ENCODE measurements at places on chromosomes 3 and 15.
A peak's percentile ranks its signal among the peaks of the same experiment; 100 is the strongest.

DNA sequence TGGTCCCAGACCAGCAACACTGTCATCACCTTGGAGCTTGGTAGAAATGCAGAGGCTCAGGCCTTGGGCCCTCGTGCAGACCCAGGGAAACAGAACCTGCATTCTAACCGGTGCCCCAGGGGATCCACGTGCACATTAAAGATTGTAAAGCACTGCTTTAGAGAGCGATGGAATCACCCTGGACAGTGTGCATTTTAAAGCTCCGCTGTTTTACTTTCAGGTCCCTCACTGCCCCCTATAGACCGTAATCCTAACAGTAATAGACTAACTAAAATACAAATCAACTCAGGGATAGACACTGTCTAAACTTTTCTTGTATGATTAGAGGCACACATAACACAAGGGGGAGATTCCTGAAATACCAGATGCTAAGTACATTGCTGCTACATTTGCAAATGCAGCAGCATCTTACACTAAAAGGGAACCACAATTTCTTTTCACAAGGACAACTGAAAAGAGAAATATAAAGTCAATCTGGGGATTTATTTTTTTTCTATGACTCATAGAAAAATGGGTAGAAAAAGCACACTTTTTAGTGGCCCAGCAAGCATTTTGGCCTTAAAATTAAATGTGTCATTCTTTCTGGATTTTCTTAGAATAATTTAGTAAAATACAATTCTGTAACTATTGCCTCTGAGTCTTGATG lies 10.5 kb upstream of the SH3GL3 start:
- DNase-seq, result no peak

DNA sequence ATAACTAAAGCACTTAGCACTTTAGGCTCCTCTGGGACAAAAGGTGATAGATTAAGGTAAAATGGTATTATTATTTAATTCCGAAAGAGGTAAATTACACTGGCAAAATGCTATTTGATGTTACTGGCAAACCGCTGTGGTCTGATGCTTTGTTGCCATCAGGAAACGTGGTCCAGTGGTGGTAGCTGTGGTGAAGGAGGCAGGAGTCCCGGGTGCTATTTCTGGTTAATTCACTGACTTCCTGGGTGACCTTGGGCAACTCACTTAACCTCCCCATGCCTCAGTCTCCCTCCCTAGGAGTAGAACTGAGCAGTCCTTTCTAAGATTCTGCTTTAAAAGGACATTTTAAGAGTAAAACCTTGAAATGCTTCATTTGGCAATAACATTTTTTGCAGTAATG lies 233.4 kb downstream of the ZPLD1 start:
- no peak for DNase-seq

GRCh38 chr3:100761211-100761942 lies 52.1 kb downstream of the TFG start:
- no peak for DNase-seq

DNA sequence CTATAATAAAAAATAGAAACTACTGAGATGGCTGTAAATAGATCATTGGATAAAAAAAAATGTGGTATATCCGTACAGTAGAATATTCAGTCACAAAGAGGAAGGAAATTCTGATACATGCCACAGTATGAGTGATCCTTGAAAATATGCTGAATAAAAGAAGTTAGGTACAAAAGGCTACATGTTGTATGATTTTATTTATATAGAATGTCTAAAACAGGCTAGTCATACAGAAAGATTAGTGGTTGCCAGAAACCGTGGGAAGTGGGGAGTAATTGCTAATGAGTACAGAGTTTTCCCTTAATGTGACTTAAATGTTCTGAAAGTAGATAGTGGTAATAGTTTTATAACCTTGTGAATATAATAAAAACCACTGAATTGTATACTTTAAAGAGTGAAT lies 24.9 kb upstream of the FAH start:
- DNase-seq, result no peak

DNA sequence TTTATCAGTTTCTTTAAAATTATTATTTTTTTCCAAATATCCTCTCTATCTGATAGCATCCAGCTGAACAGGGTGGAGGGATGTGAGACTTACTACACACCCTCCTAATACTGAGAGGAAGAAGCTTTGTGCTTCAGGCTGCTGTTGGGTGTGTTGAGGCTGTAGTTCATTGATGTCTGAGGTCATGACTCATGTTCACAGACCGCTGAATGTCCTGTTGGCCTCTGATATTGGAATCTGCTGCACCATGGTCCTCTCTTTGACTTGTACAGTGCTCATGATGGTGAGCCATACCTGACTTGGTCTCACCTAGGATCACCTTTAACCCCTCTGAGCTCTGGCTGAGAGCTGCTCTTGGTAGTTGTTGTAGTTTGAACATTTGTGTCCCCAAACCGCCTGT lies 302.9 kb downstream of the SATB1 start:
- no peak for DNase-seq

- DNase-seq, result no peak
Observed at GRCh38 chr3:135576751-135577150, 388.8 kb upstream of the PPP2R3A start.

DNA sequence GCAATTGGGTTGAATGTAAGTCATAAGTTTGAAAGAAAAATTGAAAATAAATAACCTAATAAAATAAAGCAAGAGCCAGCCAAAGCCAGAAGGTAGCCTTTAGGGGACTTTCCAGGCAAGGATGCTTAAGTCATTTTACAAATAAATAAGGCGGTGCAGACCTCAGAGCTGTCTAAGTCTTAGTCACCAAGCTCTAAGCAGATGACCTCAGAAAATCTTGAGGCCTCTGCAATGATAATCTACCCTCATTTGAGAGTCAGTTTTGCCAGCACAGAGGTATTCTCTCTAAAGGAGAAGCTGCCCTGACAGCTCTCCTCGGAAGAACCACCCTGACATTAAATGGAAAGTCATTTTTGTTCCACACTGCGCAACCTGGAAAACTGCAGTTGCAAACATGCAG lies 113.9 kb downstream of the OXNAD1 start:
- DNase-seq, result no peak

- no peak for DNase-seq
Observed at GRCh38 chr15:84826369-84826823, 9.2 kb downstream of the ALPK3 start.

GRCh38 chr15:78000091-78000926 lies 77.2 kb downstream of the TBC1D2B start:
- peak; percentile 45 for DNase-seq

DNA sequence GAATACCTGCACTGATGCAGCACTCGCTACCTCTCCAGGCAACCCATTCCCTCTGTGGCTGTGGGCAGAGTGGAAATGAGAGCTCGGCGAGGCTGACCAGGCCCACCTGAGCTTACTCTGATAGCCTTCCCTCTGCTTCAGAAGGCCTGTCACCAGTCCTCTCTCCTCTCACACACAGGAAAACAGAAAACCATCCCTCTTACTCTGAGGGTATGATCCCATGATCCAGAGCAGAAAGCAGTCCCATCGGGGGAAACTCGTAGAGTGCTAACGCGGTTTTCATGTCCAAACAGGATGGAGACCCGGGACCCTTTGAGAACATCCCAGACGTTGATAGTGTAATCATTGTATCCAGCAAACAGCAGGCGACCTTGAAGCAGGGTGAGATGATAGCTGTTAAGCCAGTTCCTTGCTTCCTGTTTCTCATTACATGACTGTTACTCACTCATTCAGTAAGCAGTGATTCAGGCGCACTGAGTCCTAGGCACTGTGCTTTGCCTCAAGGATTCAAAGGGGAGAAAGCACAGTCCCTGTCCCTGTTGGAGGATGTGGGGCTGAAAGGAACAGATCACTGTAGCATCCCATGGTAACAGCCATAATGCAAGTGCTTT lies 11.8 kb upstream of the BCL2L10 start:
- no peak for DNase-seq

GRCh38 chr3:30913176-30913575 lies 18.7 kb upstream of the GADL1 start:
- no peak for DNase-seq

DNA sequence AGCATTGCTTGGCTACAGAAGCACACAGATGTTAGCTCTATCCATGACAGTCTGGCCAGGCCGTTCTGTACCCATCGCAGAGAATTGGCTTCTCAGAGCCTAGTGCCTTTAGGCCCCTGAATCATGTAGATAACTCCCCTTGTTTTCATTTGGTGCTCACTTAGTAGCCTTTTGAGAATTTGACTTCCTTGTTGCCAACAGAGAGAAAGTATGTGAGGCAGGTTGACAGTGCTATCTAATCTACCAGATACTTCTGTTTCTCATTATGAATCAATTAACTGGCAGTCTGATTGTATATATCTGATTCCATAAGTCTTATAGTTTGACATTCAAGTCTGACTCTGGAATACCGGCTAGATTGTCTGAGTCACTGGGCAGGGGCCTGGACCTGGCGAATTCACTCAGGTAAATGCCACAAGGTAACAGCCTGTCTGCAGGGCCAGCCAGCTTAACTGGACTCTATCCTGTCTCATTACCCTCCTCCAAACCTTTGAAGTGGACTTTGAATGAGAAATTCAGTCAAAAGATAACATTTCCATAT lies 160.2 kb downstream of the GHSR start:
- no peak for DNase-seq

DNA sequence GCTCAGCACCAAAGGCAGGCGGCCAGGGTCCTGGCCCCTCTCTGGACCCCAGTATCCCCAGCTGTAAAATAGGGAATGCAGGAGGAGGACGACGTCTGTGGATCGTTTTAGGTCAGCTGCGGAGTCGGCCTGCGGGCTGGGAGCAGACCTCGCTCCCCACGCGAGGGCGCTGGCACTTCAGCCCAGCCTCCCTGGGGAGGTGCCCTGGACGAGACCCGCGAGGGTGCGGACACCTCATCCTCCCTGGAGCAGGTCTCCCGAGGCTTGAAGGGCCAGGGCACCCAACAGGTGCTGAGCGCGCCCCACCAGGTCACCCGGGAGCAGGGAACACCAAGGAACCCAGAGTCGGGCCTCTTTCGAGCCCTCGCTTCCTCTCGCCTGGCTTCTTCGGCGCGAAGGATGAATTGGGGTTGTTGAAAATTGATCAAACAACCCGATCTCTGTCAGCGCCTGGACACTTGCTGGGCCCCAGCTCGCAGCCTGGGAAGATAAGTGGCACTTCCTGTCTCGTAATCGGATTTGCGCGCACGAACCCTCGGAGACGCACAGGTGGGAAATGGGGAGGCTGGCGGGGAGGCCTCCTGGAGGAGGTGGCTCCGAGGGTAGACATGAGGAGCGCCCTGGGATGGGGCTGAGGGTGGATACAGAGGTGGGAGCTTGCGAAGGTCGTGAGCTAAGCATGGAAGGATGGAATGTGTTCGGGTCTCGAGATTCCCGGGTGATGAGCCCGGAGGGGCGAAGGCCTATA lies 588 bp upstream of the VIPR1 start:
- no peak for DNase-seq

GRCh38 chr3:86410587-86410986 lies 580.4 kb downstream of the VGLL3 start:
- DNase-seq, result no peak

DNA sequence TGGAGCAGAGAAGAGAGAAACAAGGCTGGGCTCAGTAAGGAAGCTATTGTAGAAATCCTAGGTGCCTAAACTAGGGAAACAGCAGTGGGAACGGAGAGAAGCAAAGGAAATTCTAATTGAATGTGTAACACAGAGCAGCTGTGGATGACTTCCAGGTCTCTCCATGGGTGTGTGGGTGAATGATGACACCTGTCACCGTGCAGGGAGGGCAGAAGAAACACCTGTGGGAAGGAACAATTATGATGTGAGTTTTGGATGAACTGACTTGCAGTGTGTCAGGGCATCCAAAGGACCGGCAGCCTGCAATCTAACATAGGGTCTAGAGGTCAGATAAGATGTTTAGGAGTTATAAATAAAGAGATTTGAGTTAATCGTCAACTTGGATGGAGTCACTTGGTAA lies 144.2 kb downstream of the RYR3 start:
- no peak for DNase-seq

DNA sequence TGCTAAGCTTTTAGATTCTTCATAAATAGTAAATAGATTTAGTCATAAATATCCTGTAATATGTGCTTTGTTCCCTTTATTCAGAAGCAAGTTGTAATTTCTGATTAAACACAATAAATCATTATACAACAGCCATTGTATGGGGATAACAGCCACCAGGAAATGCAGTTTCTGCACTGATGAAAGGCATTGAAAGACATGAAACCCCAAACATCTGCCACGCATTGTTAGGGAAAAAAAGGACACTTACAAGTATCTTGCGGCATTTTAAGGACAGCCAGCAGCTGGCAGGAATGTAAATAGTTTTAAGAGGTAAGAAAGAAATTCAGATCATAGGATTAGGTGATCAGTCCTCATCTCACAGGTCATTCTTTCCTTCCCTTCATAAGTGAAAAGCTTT lies 801.1 kb upstream of the LMCD1 start:
- no peak for DNase-seq

DNA sequence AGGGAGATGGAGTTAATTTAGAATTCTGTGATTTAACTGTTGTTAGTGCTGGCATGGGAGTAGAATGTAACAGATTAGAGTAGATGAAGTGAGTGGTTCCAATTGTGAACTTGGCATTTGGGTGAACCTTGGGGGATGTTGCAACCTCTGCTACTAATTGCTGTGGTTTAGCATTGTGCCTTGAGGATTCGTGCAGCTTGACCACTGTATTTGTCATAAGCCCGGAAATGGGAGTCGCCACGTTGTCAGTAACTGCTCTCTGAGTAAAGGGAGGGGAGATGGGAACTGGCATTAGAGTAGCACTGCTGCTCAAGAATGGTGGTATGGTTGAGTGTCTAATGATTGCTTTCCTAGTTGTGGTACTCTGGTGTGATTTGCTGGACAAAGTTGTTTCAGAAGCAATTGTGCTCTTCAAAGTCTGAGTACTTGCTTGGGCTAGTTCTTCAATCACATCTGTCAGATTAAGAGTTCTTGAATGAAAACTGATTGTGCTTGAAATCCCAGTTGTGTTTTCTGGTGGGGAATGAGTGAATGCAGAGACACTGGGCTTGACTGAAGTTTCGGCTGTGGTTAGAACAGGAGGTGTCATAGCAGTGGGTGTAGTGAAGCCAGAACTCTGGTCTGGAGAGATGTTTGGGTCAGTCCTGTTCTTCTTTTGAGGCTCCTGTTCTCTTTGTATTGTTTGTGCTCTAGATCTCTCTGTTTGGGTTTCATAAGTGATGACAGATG lies 15.4 kb downstream of the IGSF10 start:
- no peak for DNase-seq

GRCh38 chr3:126289096-126289495 lies 68.1 kb downstream of the KLF15 start:
- no peak for DNase-seq

GRCh38 chr3:59339818-59340217 lies 290.0 kb upstream of the CFAP20DC start:
- DNase-seq, result no peak
